ENCODE measurements at places on chromosomes 7 and 10. TPM values are rescaled to one million over a fixed set of nuclear protein-coding genes. Genes with fewer than 3 reads are reported as not detected.

DNA sequence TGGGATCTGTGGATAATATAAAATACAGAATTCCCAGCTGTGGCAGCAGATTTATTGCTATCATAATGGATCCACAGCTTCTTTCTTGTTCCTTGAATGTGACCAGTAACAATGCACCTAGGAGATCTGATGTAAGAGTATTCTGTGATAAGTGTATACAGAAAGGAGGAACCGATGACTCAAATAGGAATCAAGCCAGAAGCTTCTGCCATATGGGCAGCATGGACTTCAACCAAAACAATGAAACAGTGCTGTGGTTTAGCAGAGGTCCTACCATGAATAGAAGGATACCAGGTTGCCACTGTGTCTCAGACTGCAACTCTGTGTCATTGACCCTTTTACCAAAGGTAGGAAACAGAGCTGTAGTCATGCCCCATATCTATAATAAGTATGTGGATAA lies 81.8 kb downstream of the PTPRZ1 start:
- DNase-seq, result no peak

DNA sequence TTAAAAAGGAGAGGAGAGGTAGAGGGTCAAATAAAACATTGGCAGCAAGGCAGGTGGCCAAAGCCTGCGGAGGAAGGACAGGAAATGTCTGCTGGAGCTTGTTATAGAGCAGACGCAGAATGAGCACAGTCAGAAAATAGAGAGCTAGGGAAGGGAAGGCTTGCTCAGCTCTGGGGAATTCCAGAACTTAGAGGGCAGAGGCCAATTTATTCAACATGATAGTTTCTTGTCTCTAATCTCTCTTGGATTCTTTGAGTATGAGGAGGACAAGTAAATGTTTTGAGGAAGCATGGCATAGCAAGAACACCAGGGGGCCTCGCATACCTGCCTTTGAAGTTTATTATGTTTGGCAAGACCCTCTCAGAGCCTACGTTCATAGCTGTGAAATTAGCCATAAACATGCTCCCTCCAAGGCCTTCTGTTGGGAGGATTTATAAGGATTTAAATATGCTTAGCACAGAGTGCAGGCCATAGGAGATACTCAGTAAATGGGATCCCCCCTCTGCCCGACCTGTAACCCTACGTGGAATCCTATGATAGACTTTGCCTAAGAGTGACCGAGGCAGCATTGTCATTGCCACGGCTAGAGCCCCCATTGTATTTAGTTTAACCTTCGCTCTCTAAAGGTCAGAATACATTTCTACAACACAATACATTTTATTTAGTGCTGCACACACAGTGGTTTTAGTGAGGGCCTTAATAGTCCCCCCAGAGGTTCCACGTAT lies 293.9 kb downstream of the CCDC3 start:
- peak; percentile 27 for DNase-seq

GRCh38 chr10:90738885-90739284 lies 119.0 kb downstream of the HTR7 start:
- no peak for DNase-seq

DNA sequence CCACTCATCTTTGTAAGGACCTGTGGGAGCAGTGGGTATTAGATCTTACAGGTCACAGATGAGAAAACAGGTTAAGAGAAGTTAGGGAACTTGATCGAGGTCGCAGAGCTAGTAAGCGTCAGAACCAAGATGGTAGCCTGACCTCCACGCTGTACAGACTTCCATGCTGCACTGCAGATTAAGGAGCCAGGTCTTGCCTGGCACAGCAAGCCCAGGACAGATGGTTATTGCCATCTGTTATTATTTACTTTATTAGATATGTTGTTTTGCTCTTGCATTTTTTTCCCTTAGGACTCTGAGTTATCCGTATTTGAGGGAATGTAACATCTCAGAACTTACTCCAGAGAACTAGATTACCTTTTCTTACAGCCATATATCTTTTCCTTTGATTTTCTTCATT lies 147.2 kb downstream of the NSUN6 start:
- no peak for DNase-seq

GPR146 gene
- 2.5 TPM for total RNA-seq

ASB10 gene
- total RNA-seq, result not detected

All from natural killer cell (primary cell).